ENCODE measurements at places on chromosomes 13 and 19. TPM values are rescaled to one million over a fixed set of nuclear protein-coding genes. Genes with fewer than 3 reads are reported as not detected.

Gene PSG4
- not detected for total RNA-seq

DNA sequence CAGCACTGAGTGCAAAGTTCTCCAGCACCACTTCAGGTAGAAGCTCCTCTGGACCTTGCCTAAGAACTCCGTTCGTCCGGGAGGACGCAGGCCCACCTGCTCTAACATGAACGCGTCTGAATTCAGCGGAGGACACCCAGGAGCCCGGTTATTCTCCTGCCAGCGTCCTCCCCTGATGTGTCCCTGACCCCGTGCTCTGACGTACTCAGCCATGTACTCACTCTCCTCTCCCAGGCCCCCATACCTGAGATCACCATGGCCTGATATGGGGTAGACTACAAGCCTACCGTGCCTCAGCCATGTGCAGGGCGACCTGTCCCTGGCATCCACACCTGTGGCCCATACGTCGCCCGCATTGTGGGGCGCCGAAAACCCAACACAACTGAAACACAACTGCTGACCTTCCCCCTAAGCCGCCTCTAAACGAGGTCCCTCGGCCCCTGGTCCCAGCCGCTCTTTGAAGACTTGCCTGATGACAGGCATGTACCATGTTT lies 744 bp upstream of the ZNF584 start:
- no peaks in the 10 kb centered on the region for H3K36me3 ChIP-seq
- no peaks in the 10 kb centered on the region for H3K27me3 ChIP-seq
- peak; percentile 65 for DNase-seq
- peak overlapping the region; percentile 79 for H3K4me3 ChIP-seq

Gene SELENOV
- not detected for total RNA-seq

GRCh38 chr13:36089130-36089647 lies 42.0 kb downstream of the DCLK1 start:
- no peak overlapping the region for H3K27ac ChIP-seq
- no peak overlapping the region for H3K4me3 ChIP-seq
- no peaks in the 10 kb centered on the region for H3K4me1 ChIP-seq
- H3K36me3 ChIP-seq: no peaks in the 10 kb centered on the region
- no peaks in the 10 kb centered on the region for H3K27me3 ChIP-seq

GRCh38 chr13:106466691-106467426 lies 68.6 kb downstream of the EFNB2 start:
- no peak for DNase-seq
- no peak overlapping the region for H3K4me3 ChIP-seq
- no peaks in the 10 kb centered on the region for H3K36me3 ChIP-seq
- no peaks in the 10 kb centered on the region for H3K27me3 ChIP-seq

Gene C3
- 430 TPM for total RNA-seq

- no peak overlapping the region for H3K4me3 ChIP-seq
- H3K4me1 ChIP-seq: no peaks in the 10 kb centered on the region
- H3K27me3 ChIP-seq: no peaks in the 10 kb centered on the region
- no peak for DNase-seq
- no peaks in the 10 kb centered on the region for H3K36me3 ChIP-seq
Measured at GRCh38 chr13:104592545-104593250, 1526.5 kb upstream of the SLC10A2 start.

GRCh38 chr19:40810160-40810559 lies 11.2 kb downstream of the EGLN2 start:
- DNase-seq: no peak
- peak overlapping the region; percentile 41 for H3K4me3 ChIP-seq
- H3K4me1 ChIP-seq: peaks cover 42% of the 10 kb centered on the region
- H3K27ac ChIP-seq: peak overlapping the region; percentile 84
- no peaks in the 10 kb centered on the region for H3K27me3 ChIP-seq

- no peaks in the 10 kb centered on the region for H3K4me1 ChIP-seq
- no peaks in the 10 kb centered on the region for H3K36me3 ChIP-seq
- H3K27me3 ChIP-seq: no peaks in the 10 kb centered on the region
- no peak overlapping the region for H3K27ac ChIP-seq
Measured at GRCh38 chr13:80101040-80101439, 239.9 kb downstream of the SPRY2 start.

DNA sequence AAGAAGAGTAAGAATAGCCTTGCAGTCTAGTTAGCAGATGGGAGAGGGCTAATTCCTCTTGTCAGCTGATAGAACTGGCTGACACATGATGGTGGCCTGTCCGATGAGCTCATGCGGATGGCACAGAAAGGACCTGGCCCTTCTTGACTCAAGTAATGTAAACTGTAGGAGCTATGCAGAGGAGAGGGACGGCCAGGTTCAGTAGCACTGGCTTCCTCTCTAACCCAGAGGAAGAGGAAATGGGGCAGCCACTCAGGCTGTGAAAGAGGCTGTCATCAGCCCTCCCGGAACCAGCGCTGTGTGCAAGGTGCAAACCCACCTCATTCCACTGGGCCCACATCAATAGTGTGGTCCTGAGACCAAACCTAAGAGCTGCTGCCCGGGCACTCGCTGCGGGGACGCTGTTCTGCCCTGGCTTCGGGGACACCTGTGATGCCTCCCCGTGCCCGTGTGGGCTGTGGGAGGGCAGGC lies 30.8 kb upstream of the USE1 start:
- H3K36me3 ChIP-seq: peaks cover 37% of the 10 kb centered on the region
- peaks cover 6% of the 10 kb centered on the region for H3K4me1 ChIP-seq
- peak overlapping the region; percentile 49 for H3K27ac ChIP-seq
- DNase-seq: peak; percentile 36
- H3K4me3 ChIP-seq: no peak overlapping the region

DNA sequence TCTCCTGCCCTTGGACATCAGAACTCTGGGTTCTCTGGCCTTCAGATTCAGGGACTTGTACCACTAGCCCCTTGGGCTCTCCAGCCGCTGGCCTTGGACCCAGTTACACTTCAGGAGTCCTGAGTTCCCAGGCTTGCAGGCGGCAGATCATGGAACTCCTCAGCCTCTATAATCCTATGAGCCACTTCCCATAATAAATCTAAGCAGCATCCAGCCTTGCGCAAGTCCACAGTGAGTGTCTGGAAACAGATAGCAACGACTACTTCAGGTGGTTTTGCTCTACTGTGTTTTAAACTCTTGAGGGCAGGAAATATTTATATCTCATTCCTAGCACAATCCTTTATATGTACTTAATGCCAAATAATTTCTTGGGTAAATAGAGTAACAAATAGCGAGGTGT lies 92.3 kb downstream of the COL4A1 start:
- no peak for DNase-seq
- no peak overlapping the region for H3K27ac ChIP-seq
- H3K4me3 ChIP-seq: no peak overlapping the region
- H3K36me3 ChIP-seq: peaks cover 35% of the 10 kb centered on the region

- H3K4me3 ChIP-seq: no peak overlapping the region
- peaks cover 17% of the 10 kb centered on the region for H3K36me3 ChIP-seq
- no peak for DNase-seq
- H3K27me3 ChIP-seq: no peaks in the 10 kb centered on the region
Measured at GRCh38 chr19:33468361-33469170, 53.0 kb downstream of the PEPD start.

DNA sequence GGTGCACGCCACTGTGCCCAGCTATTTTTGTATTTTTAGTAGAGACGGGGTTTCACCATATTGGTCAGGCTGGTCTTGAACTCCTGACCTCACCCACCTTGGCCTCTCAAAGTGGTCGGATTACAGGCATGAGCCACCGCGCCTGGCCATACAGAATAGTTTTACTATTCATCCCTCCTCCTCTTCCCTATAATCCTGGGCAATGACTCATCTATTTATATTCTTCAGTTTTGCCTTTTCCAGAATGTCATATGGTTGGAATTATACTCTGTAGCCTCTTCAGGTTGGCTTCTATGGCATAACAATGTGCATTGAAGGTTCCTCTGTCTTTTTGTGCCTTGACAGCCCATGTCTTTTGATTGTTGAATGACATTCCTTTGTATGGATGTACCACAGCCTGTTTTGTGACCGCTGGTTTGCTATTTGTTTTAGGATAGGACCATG lies 22.2 kb upstream of the LRP3 start:
- H3K36me3 ChIP-seq: no peaks in the 10 kb centered on the region
- no peak overlapping the region for H3K27ac ChIP-seq
- peaks cover 13% of the 10 kb centered on the region for H3K4me1 ChIP-seq
- H3K27me3 ChIP-seq: no peaks in the 10 kb centered on the region
- no peak overlapping the region for H3K4me3 ChIP-seq
- DNase-seq: no peak

DNA sequence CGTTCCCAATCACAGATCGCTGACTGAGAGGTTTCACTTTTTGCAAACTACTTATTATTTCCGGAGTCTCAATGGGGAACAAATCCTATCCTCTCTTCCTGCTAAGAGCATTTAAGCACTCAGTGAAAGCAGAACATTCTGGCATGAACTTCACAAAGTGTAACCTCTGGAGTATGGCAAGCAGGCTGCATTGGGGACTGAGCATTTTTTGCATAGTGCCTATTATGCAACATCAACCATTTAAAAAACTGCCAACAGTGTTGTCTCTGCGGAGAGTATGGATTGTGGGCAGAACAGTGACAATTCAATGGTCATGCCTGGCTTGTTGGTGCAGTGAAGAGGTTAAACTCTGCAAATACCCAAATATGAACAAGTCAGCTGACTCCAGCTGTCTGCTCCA lies 484.6 kb downstream of the OLFM4 start:
- DNase-seq: no peak
- H3K4me1 ChIP-seq: no peaks in the 10 kb centered on the region
- no peak overlapping the region for H3K4me3 ChIP-seq
- no peaks in the 10 kb centered on the region for H3K36me3 ChIP-seq

GRCh38 chr19:43505941-43506340 lies 1.4 kb upstream of the PHLDB3 start:
- no peak overlapping the region for H3K27ac ChIP-seq
- H3K36me3 ChIP-seq: peaks cover 45% of the 10 kb centered on the region
- no peak for DNase-seq
- no peaks in the 10 kb centered on the region for H3K27me3 ChIP-seq

Gene SHC2
- 25.4 TPM for total RNA-seq

DNA sequence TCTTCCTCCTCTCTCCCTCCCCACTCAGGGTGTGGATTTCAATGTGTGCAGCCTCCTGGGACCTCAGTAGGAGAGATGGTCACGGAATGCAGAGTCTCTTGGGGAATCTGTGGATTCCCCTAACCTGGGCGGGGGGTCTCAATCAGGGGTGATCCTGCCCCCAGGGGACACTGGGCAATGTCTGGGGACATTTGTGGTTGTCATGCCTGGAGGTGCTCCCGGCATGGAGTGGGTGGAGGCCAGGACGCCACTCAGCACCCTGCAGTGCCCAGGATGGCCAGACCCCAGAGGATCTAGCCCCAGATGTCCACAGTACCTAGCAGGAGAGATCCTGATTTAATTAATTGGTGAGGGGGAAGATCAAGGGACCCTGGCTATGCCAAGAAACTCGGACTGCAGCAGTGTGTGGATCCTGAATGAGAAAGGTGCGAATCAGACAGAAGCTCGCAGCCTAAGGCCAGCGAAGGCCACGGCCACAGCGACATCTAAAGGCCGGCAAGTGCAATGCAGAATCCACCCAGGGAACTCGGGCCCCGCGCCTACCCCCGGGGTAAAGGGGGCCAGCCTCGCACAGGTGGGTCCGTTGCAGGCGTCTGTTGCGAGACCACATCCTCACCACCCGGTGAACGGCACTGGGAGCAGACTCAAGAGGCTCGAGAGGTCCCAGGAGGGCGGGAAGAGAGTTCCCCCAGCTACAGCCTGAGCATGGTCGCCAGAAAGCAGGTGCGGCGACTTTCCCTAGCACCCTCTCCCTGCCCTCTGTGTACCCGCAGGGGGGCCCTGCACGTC lies 88.8 kb downstream of the GNG7 start:
- peaks cover 10% of the 10 kb centered on the region for H3K4me1 ChIP-seq
- no peaks in the 10 kb centered on the region for H3K36me3 ChIP-seq
- H3K27ac ChIP-seq: no peak overlapping the region
- no peaks in the 10 kb centered on the region for H3K27me3 ChIP-seq
- DNase-seq: peak; percentile 60
- H3K4me3 ChIP-seq: no peak overlapping the region

GRCh38 chr13:28117689-28118377 lies 17.5 kb upstream of the FLT3 start:
- no peaks in the 10 kb centered on the region for H3K4me1 ChIP-seq
- no peaks in the 10 kb centered on the region for H3K36me3 ChIP-seq
- no peak overlapping the region for H3K27ac ChIP-seq

GRCh38 chr13:105410602-105411001 lies 1124.9 kb downstream of the EFNB2 start:
- DNase-seq: peak; percentile 64
- no peak overlapping the region for H3K4me3 ChIP-seq
- no peak overlapping the region for H3K27ac ChIP-seq

DNA sequence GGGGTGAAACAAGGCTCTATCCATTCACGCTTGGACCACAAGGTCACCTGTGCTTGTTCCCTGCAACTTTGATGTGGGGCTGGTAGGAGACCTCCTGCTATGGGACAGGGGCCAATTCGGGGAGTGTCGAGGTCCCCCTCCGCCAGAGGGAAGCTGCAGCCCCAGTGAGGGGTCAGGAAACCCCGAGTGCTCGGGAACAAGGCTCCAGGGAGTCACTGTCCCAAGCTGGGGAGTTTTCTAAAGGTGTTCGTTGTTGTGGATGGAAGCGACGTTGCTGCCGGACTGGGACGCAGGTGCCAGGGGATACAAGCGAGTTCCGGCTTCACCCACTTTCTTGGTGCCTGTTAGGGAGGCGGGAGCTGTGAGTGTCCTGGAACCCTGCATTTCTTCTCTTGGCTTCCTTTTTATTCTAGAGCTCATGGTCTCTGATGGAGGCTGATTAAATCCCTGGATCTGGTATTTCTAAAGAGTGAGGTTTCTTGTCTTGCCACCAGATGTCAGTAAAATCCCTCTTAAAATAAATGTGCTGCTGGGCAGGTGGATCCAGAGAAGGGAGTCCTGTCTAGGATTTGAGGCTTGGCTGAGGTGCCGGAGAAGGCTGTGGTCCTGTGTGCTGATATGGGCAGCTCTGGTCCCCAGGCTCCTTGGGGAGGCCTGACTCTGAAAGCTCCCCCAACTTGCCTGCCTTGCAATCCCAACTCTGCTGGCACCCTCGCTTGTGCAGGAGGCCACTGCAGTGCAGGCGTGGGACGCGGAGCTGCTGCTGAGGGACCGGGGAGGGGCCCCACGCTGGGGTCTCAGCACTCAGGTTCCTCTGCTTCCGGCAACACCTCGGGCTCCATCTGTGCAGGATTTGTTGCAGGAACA lies 153.9 kb downstream of the TEX29 start:
- no peaks in the 10 kb centered on the region for H3K4me1 ChIP-seq
- no peak overlapping the region for H3K27ac ChIP-seq
- no peak overlapping the region for H3K4me3 ChIP-seq
- H3K27me3 ChIP-seq: no peaks in the 10 kb centered on the region
- no peak for DNase-seq

GRCh38 chr13:26227166-26227971 lies 5.3 kb upstream of the RNF6 start:
- H3K36me3 ChIP-seq: no peaks in the 10 kb centered on the region
- H3K4me1 ChIP-seq: no peaks in the 10 kb centered on the region
- H3K4me3 ChIP-seq: no peak overlapping the region
- no peaks in the 10 kb centered on the region for H3K27me3 ChIP-seq
- DNase-seq: no peak

- H3K4me3 ChIP-seq: peak overlapping the region; percentile 88
- peak overlapping the region; percentile 94 for H3K27ac ChIP-seq
- no peak for DNase-seq
- peaks cover 36% of the 10 kb centered on the region for H3K4me1 ChIP-seq
Measured at GRCh38 chr19:49818649-49819370, 721 bp downstream of the MED25 start.

GRCh38 chr19:4722671-4723594 lies 709 bp downstream of the DPP9 start:
- H3K27me3 ChIP-seq: no peaks in the 10 kb centered on the region
- H3K36me3 ChIP-seq: peaks cover 35% of the 10 kb centered on the region
- DNase-seq: peak; percentile 63
- peak overlapping the region; percentile 93 for H3K27ac ChIP-seq
- H3K4me1 ChIP-seq: peaks cover 18% of the 10 kb centered on the region

- H3K27ac ChIP-seq: no peak overlapping the region
- no peaks in the 10 kb centered on the region for H3K27me3 ChIP-seq
- H3K4me3 ChIP-seq: no peak overlapping the region
- H3K36me3 ChIP-seq: no peaks in the 10 kb centered on the region
Measured at GRCh38 chr13:93709506-93710244, 483.1 kb downstream of the GPC6 start.

Gene LIM2
- total RNA-seq: not detected
